DND-41 (cell line): ENCODE measurements at places on chromosomes 7 and 10.

- DNase-seq, result no peak
Observed at GRCh38 chr7:115496006-115496405, 534.6 kb downstream of the TFEC start.

- DNase-seq, result no peak
Observed at GRCh38 chr7:27171637-27172314, 2.3 kb downstream of the HOXA10 start.

DNA sequence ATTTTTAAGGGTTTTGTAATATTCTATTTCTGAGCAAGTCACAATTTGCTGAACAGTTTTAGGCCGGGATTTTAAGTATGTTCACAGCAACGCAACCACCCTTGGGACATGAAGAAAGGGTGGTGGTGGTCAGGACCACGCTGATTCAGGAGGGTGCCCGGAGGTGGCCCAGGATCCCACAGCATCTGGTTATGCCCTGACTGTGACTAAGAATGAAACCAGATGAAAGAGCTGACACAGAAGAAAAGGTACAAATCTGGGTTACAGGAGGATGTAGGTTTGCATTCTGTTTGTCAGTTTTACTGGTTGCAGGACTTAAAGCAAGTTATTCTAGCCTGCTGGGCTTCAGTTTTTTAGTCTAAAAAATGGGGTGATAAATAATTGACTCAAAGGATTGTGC lies 279.7 kb downstream of the CCSER2 start:
- no peak for DNase-seq

DNA sequence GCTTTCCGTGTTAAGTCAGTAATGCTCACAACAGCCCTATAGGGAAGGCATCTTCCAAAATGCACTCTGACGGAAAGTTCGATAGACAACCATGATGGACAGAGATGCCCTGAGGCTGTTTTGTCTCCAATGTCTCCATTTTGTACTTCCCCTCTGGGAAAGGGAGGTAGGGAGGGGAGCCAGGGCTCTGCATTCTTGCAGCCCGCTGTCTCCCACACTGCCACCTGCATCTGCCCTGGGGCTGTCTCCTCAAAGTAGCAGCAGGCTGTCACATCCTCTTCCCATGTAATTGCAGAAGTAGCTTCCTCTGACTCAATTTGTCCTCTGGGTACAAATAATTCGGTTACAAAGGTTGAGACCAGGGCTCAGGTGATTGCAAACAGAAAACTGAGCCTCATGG lies 131.4 kb downstream of the GPAM start:
- no peak for DNase-seq

GRCh38 chr7:14095233-14095950 lies 105.9 kb upstream of the ETV1 start:
- no peak for DNase-seq

- no peak for DNase-seq
Observed at GRCh38 chr10:59904426-59905065, 1.8 kb downstream of the CCDC6 start.

DNA sequence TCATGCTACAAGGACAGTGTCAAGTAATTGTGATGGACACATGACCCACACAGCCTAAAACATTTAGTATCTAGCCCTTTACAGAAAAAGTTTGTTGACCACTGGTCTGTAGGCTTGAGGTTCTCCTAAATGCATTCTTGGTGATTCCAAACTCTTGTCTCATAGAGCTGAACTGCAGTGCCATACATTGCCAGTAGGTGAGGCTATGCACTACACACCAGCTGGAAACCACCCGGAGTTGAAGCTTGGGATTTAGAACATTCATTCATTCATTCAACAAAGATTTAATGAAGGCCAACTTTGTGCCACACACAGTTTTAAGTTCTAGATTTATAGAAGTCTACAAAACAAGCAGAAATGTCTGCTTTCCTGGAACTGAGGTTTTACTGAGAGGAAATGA lies 77.3 kb upstream of the TCF7L2 start:
- no peak for DNase-seq

GRCh38 chr10:45000138-45000751 lies 478 bp upstream of the ZNF22 start:
- no peak for DNase-seq

- DNase-seq, result no peak
Observed at GRCh38 chr7:119254742-119255141, 1018.2 kb upstream of the KCND2 start.

DNA sequence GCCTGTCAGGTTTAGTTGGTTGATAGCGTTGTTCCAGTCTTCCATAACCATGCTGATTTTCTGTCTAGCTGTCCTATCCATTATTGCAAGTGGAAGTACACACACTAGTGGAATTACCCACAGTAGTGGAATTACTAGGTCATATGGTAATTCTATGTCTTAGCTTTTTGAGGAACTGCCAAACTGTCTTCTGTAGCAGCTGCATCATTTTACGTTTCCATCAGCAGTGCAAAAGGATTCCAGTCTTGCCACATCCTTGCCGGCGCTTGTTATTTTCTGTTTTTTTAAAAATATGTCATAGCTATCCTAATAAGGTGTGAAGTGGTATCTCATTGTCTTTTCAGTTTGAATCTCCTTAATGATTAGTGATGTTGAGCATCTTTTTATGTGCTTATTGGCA lies 17.2 kb upstream of the RHBDD2 start:
- no peak for DNase-seq

DNA sequence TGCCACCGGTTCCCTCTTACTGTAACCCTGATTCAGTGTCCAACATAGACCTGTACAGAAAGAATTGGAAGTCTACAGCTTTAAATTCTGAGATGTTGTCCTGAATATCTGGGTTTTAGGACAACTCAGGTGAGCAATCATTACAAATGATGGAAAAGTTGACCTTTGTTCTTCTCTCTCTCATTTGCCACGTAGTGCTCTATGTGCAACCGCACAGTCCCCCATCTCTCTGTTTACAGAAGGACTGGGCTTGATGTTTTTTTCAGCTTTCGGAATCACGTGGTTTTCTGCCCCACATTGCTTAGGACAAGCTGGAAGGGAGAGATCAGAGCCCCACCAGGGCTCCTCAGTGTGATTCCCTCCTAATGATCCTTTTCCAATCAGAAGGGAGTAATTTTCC lies 22.2 kb downstream of the NEUROD6 start:
- no peak for DNase-seq

GRCh38 chr10:90363799-90364483 lies 493.9 kb downstream of the HTR7 start:
- DNase-seq, result no peak

DNA sequence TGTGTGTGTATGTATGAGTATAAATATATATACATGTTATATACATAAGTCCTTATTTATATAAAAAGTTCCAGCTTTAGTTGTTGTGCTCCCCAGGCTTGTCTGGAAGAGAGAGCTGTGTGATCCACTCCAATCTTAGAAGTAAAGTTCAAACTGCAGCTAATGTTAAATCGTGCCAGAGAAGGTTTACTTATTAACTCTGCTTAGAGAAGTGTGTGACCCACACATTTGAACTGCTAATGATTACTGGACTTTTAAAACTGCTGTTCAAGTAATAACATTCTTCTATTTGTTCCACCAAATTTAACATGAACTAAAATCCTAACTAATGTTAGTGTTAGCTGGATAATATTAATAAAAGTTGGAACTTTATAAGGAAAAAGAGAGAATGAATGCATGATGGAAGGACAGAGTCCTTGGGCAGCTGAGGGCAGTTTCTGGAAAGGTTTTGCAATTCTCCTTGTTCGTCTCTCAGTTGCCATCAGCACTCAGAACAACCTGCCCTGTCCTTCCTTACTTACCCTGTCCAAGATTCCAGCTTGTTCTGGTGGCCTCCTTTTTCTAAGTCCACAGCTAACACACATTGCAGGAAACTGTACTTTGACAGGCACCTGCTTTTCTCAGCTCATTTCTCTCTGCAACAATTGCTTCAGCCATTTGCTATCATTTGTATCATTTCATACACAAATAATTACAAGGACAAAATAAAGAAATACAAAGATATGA lies 162.6 kb downstream of the FAM107B start:
- no peak for DNase-seq

DNA sequence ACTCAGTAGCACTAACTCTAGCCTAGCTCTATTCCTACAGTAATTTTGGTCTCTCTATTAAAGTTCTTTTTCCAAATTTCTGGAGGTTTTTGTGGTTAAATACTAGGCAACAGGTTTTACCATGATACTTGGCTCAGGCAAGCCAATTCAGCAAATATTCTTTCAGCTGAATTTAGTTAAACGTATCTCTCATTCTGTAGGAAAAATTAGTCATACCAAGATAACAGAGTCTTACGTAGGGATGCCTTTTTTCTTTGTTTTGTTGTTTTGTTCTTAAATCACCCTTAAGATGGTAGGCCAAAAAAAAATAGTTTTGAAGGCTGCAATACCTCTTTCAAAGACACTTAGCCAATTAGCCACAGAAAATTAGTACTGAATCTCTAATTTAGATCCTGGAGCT lies 180.5 kb downstream of the MAGI2 start:
- no peak for DNase-seq

- no peak for DNase-seq
Observed at GRCh38 chr10:3636356-3637181, 148.4 kb downstream of the KLF6 start.

DNA sequence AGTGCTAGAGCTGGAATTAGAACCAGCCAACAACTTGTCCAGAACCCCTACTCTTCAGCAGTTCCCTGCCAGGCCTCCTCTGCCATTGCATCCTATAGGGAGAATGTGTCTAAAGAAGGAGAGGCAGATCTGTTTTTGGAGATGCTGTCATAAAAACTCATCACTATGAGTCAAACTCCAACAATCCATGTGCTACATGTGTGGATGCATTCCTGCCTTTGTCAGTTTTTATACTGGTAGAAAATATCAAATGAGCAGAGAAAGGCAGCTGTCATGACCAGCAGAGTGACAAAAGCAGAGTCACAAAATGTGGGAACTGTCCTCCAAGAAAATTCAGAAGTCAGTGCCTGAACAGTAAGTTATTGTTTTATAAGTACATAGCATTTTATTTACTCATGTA lies 93.0 kb downstream of the ABLIM1 start:
- no peak for DNase-seq

DNA sequence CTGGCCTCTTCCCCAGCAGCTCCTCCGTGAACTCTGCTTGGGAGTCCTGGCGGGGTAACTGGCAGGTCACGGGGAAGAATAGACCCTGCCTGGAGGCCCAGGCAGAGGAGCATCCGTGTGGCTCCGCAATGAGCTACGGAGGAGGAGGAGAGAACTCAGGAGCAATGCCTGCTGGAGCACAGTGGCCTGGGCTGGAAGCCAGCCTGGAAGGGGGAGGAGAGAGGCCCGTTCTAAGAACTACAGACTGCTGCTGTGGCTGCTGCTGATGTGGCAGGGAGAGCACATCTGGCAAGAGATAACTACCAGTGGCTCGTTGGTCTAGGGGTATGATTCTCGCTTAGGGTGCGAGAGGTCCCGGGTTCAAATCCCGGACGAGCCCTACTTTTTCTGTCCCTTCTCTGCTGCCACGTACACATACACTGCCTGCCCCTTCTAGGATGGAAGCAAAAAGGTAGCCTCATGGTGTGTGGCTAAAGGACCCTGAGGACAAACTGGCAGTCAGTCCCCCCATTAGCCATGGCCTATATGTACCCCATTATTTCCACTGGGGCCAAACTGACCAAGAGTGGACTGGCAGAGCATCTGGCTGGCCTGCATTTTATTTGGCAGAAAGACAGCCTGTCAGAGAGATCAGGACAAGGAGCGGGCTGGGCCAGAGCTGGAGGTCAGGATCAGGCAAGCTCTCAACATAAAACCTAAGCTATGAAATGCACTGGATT lies 7.7 kb upstream of the OPN1SW start:
- DNase-seq, result peak; percentile 16

- DNase-seq, result no peak
Observed at GRCh38 chr7:107890493-107890961, 456 bp upstream of the DLD start.

- DNase-seq, result no peak
Observed at GRCh38 chr10:4658777-4659176, 167.2 kb upstream of the AKR1E2 start.

- no peak for DNase-seq
Observed at GRCh38 chr10:33421789-33422462, 87.5 kb upstream of the NRP1 start.

GRCh38 chr7:71414490-71414889 lies 282.5 kb downstream of the GALNT17 start:
- peak; percentile 27 for DNase-seq

GRCh38 chr7:370775-371118 lies 80.8 kb downstream of the FOXL3 start:
- DNase-seq, result no peak

GRCh38 chr10:35172574-35172973 lies 45.9 kb downstream of the CREM start:
- DNase-seq, result no peak

DNA sequence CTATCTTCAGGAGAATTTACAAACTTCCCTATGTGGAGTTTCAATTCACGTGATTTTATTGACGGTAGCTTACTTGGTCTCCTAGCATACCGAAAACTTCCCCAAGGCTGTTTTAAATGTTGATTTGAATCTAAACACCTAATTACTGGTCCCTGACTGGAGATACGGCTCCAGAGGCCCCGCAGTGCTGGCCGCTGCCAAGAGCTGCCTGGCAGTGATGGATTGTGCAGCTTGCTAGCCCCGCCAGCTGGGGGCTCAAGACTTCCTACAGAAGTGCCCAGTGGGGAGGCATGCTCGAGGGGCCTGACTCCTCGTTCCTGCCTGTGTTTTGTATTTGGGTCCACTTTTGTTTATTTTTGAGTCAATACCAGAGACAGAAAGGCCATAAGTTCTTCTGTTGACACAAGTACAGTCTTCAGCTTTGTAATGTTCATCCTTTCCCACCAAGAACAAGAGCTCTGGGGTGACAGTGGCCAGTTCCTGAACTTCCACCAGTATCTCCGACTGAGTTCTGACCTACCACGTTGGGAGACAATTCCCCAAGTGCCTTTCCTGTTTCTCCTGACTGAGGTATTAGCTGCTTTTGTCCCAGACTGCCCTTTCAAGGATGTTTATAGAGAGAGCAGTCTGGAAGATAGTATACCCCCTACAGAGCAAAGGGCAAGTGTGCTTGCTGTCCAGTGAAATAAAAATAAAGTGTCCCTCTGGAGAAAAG lies 80.7 kb upstream of the CXCL12 start:
- no peak for DNase-seq
